ENCODE measurements at places on chromosomes 2 and 18.

DNA sequence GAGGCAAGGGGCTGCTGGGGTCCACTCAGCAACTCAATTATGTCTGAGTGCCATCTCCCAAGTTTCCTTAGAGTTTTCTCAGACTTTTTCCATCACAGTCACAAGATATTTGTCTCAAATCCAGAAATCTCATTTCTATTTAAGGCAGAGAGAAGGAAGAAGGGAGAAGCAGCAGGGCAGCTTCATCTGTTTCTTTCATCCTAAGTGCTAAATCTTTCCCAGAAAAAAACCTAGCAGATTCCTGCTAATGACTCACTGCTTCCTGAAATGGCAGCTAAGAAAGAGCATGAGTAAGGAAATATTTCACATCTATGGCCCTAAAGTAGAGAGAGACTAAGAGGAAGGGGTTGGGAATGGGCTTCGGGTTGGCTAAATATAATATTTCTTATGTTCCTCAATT, 88.0 kb downstream of the KYNU start:
- no peak for DNase-seq

DNA sequence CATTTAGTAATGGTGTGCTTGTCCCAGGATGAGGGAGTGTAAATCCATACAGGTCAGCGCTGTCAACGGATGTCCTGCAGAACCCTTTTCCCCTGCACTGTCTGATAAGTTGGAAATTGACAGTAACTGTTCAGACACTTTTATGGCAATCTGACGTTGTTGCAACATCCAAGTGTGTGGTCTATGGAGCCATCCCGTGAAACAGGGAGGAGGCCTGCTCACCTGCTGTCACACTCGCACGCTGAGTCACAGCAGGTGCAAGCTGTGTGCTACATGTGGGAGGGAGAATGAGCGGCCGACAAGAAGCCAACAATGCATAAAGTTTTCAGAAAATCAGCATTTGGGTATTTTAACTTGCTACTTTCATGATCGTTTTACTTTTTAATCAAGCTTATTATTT, 43.7 kb upstream of the RMDN2 start:
- no peak for DNase-seq

DNA sequence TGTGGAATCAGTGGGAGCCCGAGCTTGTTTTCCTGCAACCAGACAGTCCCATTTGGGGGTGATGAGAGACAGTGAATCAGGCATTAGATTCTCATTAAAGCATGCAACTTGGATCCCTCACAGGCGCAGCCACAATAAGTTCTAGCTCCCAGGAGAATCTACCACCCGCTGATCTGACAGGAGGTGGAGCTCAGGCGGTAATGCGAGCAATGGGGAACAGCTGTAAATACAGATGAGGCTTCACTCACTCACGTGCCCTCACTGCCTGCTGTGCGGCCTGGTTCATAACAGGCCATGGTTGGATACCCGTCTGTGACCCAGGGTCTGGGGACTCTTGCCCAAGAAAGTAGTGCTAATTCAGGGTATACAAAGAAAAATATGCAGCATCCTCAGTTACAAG, 144.8 kb upstream of the RGPD4 start:
- no peak for DNase-seq

- no peak for DNase-seq
Observed at GRCh38 chr2:224195925-224196571, 157.0 kb upstream of the SERPINE2 start.

- no peak for DNase-seq
Observed at GRCh38 chr2:217154923-217155322, 295.1 kb upstream of the TNP1 start.

GRCh38 chr2:112795774-112796173, 11.5 kb upstream of the IL1A start:
- DNase-seq = no peak

DNA sequence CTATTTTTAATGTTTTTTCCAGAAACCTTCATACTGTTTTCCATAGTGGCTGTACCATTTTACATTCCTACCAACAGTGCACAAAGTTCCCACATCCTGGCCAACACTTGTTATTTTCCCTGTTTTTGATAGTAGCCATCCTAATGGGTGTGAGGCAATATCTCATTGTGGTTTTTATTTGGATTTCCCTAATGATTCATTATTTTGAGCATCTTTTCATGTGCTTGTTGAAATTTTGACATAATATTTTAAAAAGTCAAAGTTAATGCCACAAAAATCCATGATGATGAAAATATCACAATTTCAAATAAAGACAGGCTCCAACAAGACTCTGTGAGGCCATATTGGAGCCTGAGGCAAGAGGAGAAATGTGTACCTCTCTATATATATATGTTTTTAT, 50.2 kb downstream of the VWA3B start:
- no peak for DNase-seq

DNA sequence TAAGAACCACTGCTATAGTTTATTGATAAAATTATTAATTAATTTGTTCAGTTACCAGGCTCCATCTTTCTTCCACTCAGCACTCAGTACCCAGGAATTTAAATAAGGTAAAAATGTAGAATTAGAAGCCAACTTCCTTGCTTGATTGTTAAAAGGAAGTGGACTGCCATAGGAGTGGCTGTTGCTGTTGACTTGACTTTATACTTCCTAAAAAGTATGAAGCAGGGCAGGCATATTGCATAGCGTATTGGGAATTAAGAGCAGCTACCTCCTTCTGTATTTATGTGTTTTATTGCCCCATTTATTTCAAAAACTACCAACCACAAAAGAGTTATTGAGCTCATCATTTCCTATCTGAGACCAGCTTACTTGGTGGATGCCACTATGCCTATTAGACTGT, 27.9 kb downstream of the PSMD1 start:
- DNase-seq = no peak

GRCh38 chr2:152380261-152381055, 45.5 kb downstream of the FMNL2 start:
- DNase-seq = no peak

DNA sequence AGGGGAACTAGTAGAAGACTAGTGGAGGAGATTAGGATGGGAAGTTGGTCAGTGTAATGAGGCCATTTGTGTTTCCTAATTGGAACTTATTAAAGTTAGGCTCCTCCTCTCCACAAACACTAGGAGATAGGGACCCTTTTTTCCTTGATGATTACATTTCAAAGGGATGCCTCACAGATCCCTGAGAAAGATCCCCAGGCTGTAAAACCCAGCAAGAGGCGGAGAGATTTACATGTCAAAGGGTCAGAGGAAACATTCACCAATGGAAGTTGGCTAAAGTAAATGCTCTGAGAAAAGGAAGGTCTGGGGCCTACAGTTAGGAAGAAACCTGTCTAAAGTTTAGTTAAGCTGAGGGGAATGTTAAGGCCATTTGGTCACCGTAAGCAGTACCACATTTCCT, 1.4 kb upstream of the CCDC85A start:
- DNase-seq = no peak

DNA sequence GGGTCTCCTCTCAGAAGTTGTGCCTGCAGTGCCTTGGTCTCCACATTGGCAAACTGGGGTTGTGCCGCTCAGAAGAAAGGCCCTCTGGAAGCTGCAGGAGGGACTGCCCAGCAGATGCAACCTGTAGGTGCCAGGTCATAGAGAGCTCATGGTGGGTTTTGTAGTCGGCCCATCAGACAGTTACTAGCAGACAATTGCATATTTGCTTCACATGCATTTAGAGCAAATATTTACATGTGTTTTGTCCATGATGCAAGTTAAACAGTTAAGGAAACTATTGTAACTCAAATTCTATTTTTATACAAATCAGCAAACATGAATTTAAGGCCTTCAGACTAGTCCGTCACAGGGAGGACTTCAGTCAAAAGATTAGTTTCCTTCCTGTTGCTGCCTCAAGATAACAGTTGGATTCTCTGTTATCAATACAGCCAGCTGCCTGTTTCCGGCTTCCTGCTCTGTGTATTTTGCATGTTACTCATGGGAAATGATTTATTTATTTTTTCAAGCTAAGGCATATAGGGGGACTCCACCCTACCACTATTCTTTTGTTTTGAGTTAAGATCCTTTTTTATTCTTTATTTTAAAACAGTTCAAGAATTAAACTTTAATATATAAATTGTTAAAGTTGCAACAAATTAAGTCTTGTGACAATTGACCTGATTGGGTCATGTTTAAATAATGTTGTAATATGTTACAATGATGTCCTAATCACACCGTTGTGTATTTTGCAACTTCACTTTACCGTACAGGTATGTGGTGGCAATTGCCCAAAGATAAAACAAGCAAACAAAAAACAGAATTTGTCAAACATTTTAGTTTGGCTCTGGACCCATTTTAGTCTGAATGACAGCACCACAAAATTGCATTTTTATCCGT, 133.5 kb downstream of the SPTBN1 start:
- no peak for DNase-seq

DNA sequence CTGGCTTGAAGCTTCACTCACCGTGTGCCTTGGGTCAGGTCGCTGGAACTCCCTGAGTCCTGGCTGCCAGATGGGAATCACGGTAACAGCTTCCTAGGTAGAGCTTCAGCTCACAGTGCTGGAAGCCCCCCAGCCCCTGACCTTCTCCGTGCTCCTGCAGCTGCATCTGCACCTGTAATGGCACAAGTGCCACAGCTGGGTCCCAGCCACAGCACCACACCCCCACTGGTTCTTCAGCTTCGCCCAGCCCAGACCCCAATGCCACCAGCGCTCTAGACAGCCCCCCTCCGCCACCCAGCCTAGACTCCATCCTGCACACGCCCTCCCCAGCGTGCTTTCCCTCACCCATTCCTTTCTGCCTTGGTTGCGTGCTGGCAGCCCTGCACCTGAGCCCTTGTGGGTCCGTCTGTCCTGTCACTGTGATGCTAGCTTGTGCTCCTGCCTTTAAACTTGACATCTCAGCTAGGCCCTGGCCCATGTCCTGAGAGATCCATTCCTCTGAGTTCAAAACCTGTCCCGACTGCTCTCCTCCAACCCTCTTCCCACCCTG, 7.6 kb upstream of the ESPNL start:
- no peak for DNase-seq

DNA sequence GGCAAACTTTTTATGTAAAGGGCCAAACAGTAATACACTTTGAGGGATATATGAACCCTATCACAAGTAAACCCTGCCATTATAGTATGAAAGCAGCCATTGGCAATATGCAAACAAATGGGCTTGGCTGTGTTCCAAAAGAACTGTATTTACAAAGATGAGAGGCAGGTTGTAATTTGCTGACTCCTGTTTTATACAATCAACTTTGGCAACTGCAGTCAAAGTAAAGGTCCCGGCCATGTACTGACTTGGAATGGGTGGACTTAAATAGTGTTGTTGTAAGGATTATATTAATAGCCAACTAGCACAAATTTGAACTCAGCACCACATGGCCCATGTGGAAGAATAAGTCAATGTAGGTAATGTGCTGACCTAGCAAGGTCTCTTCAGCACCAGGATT, 223.4 kb downstream of the WDPCP start:
- DNase-seq = no peak

DNA sequence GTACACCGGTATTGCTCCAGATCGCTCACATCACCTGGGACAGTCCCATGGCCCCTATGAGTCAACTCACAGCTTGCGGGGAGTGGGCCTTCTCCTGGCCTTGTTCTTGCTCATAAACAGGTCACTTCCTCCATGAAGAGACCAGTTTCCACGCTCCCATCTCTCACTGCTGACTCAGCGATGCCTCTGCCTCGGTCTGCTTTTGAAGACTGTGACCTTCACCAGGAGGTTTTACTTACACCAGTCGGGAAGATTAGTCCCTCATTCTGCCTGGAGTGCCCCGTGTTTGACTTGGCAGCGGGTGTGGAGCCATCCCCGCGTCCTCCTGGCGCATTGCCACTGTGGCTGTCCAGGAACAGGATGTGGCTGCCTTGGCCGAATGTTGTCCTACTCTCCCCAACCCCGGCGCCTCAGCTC, 159.8 kb downstream of the RHBDD1 start:
- DNase-seq = peak; percentile 89

GRCh38 chr18:65788373-65788772, 37.6 kb downstream of the CDH7 start:
- DNase-seq = no peak

DNA sequence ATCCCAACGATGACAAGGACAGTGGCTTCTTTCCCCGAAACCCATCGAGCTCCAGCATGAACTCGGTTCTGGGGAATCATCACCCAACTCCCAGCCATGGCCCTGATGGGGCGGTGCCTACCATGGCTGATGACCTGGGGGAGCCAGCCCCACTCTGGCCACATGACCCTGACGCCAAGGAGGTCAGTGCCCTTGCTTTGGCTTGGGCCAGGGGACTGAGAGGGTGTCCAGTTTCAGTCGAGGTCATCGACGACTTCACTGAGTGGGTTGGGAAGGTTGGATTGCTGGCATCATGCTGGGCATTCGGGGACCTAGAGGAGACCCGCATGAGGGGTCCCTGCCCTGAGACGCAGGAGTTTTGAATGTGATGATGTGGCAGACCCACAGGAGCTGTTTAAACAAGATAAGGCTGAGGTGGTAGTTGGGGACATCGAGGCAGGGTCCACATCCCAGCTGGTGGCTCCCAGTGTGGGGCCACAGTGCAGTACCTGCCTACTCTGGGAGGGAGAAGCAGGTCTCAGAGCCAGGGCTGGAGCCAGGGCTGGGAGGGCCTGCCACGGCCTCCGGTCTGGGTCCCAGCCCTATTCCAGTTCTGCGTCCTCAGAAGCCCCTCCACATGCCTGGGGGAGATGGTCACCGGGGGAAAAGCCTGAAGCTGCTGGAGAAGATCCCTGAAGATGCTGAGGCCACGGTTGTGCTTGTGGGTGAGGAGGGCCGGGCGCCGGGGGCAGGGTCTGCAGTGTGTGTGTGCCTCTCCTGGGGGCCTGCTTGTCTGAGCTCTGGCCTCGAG, 6.0 kb downstream of the SLC4A3 start:
- DNase-seq = no peak

DNA sequence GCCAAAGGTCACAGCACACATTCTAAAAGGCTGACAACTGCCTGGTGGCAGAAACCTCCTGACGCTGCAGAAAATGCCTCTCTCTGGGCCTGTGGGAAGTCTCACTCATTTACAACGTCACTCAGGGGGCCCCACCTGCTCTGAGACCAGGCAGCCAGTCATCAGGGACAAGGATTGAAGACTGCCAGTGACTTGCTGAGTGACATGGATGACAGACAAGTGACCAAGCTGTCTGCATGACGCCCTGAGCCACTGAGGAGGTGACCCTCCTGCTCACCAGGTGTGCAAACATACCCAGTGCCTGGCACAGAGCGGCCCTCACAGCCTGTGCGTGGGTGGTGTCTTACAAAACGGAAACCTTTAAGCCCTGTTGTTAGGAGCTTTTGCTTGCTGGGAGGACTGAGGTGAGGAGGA, 392.4 kb downstream of the TNS1 start:
- DNase-seq = no peak

GRCh38 chr2:162074928-162075688, 1.1 kb upstream of the DPP4 start:
- DNase-seq = peak; percentile 10

DNA sequence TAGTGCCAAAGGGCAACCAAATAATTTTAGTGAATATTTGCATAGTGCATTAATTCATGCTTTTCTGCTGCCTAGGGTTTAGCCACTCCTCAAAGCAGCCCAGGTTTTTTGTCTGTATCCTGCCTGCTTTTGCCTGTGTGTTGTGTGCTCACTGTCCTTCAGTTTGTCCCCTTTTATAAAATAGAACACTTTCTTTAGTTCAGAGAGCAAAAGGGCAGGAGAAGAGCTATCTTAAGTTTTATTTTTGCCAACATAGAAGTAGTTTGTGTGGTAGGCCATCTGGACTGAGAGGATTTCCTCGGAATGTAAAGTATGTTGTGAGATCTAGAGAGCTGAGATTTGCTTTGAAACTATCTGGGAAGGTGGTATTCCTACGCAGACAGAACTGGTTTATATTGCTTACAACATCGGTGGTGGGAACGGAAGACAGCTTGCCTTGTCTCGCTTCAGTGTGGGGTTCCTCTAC, 64.9 kb downstream of the EML4 start:
- no peak for DNase-seq

All from MG63 (cell line).